Vein endothelial cell (primary cell): ENCODE measurements at places on chromosomes 5 and 9. TPM values are rescaled to one million over a fixed set of nuclear protein-coding genes. Genes with fewer than 3 reads are reported as not detected.

ENHO gene
- 0.29 TPM in 1 of 2 replicates, not detected in the other for total RNA-seq

DBH gene
- total RNA-seq = not detected in 2 replicates

FAT2 gene
- under 0.01 TPM in 1 of 2 replicates, not detected in the other for total RNA-seq

BHMT2 gene
- 0.65 and 3.0 TPM in 2 replicates for total RNA-seq

NPR3 gene
- 0.96 and 1.3 TPM in 2 replicates for total RNA-seq

AFAP1L1 gene
- total RNA-seq = 98.3 and 130 TPM in 2 replicates

ANXA2R gene
- 5.4 and 6.2 TPM in 2 replicates for total RNA-seq

LTC4S gene
- total RNA-seq = 0.57 and 1.3 TPM in 2 replicates

IFNB1 gene
- not detected in 2 replicates for total RNA-seq

SMAD5 gene
- total RNA-seq = 52.6 and 68.3 TPM in 2 replicates

RLN1 gene
- not detected in 2 replicates for total RNA-seq

KLF9 gene
- total RNA-seq = 17.3 and 17.7 TPM in 2 replicates

PCDHB8 gene
- total RNA-seq = 0.29 and 1.3 TPM in 2 replicates

PCDHGA7 gene
- total RNA-seq = 3.0 and 4.6 TPM in 2 replicates

ALDOB gene
- total RNA-seq = not detected in 2 replicates

CDC20B gene
- under 0.01 and 0.19 TPM in 2 replicates for total RNA-seq

FAXDC2 gene
- 6.2 and 8.8 TPM in 2 replicates for total RNA-seq

MCIDAS gene
- not detected in 2 replicates for total RNA-seq

MEIKIN gene
- not detected in 2 replicates for total RNA-seq

HSD17B4 gene
- total RNA-seq = 86.3 and 107 TPM in 2 replicates

PAIP1 gene
- total RNA-seq = 104 and 130 TPM in 2 replicates

GLRX gene
- 12.4 and 21.3 TPM in 2 replicates for total RNA-seq

RIMOC1 gene
- total RNA-seq = 15.0 and 22.4 TPM in 2 replicates

RLN2 gene
- not detected in 2 replicates for total RNA-seq

NUTM2F gene
- total RNA-seq = not detected in 2 replicates

PALM2AKAP2 gene
- under 0.01 and 0.29 TPM in 2 replicates for total RNA-seq

WDR38 gene
- total RNA-seq = not detected in 2 replicates

PCDHB14 gene
- total RNA-seq = 0.98 and 1.2 TPM in 2 replicates

SHROOM1 gene
- total RNA-seq = 8.2 and 9.8 TPM in 2 replicates

FOXD4L4 gene
- total RNA-seq = 0.19 and 0.33 TPM in 2 replicates

TAS2R1 gene
- not detected in 2 replicates for total RNA-seq

CXXC5 gene
- 6.5 and 20.3 TPM in 2 replicates for total RNA-seq

CTNND2 gene
- 0.10 TPM in 1 of 2 replicates, not detected in the other for total RNA-seq

PDGFRB gene
- 1.3 and 5.9 TPM in 2 replicates for total RNA-seq

RNF208 gene
- 0.19 and 0.65 TPM in 2 replicates for total RNA-seq

MAN2A1 gene
- 93.4 and 144 TPM in 2 replicates for total RNA-seq

FBP1 gene
- 3.2 and 3.3 TPM in 2 replicates for total RNA-seq

MELK gene
- 12.1 and 31.1 TPM in 2 replicates for total RNA-seq

F2RL1 gene
- 126 and 135 TPM in 2 replicates for total RNA-seq

MOB3B gene
- total RNA-seq = 0.48 and 0.65 TPM in 2 replicates

SHC3 gene
- 0.29 and 1.3 TPM in 2 replicates for total RNA-seq

RIGI gene
- total RNA-seq = 12.4 and 25.6 TPM in 2 replicates

LCP2 gene
- total RNA-seq = 2.2 TPM in 1 of 2 replicates, not detected in the other

SLC25A2 gene
- 0.48 TPM in 1 of 2 replicates, not detected in the other for total RNA-seq

IL7R gene
- 3.6 and 4.3 TPM in 2 replicates for total RNA-seq

CRHBP gene
- 0.29 TPM in 1 of 2 replicates, not detected in the other for total RNA-seq

PHAX gene
- total RNA-seq = 34.9 and 51.7 TPM in 2 replicates

COL15A1 gene
- 1.6 and 5.2 TPM in 2 replicates for total RNA-seq

SEMA5A gene
- total RNA-seq = 0.10 and 0.33 TPM in 2 replicates

TSLP gene
- total RNA-seq = not detected in 2 replicates

PTGES gene
- 0.10 and 0.33 TPM in 2 replicates for total RNA-seq

NTRK2 gene
- under 0.01 and 0.10 TPM in 2 replicates for total RNA-seq

SLC31A1 gene
- total RNA-seq = 18.0 TPM in 2 replicates

TTC1 gene
- 42.8 and 51.8 TPM in 2 replicates for total RNA-seq

PHPT1 gene
- total RNA-seq = 77.7 and 106 TPM in 2 replicates
